ENCODE measurements at places on chromosomes 6 and 20.
A peak's percentile ranks its signal among the peaks of the same experiment; 100 is the strongest.

DNA sequence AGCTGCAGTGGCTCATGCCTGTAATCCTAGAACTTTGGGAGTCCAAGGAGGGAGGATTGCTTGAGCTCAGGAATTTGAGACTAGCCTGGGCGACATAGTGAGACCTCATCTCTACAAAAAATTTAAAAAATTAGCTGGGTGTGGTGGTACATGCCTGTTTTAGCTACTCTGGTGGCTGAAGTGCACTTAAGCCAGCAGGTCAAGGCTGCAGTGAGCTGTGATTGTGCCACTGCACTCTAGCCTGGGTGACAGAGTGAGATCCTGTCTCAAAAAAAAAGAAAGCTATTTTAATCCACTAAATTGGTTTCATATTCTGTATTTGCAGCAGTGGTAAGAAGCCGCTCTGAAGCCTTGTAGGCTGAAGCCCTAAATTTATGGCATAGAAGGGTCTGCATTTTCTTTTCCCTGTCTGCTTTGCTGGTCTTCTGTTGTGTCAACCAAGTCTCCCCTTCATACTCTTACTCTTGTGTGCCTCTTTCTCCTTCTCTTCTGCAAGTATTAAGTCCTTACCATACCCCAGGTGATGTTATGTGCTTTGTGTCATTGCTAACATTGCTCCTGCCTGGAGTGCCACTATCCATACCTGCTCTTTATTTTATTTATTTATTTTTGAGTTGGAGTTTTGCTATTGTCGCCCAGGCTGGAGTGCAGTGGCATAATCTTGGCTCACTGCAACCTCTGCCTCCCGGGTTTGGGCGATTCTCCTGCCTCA lies 70.9 kb downstream of the MYO6 start:
- no peak for DNase-seq

DNA sequence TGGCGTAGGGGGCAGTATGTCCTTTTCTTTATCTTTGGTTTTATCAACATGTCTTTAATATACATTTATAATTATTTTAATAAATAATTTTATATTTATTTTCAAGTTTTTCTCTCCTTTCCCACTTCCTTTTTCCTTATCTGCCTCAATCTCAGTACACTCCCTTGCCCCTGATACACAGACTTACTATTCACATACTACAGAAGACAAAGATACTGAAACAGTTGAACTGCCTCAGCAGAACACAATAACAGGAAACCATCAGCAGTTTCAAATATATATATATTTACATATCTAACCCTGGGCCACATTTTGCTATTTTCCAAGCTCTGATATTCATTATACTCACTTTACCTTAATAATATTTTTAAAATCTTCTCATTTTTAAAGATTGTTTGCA lies 19.8 kb downstream of the IBTK start:
- no peak for DNase-seq

GRCh38 chr20:43536817-43537440 lies 21.9 kb upstream of the SGK2 start:
- no peak for DNase-seq

DNA sequence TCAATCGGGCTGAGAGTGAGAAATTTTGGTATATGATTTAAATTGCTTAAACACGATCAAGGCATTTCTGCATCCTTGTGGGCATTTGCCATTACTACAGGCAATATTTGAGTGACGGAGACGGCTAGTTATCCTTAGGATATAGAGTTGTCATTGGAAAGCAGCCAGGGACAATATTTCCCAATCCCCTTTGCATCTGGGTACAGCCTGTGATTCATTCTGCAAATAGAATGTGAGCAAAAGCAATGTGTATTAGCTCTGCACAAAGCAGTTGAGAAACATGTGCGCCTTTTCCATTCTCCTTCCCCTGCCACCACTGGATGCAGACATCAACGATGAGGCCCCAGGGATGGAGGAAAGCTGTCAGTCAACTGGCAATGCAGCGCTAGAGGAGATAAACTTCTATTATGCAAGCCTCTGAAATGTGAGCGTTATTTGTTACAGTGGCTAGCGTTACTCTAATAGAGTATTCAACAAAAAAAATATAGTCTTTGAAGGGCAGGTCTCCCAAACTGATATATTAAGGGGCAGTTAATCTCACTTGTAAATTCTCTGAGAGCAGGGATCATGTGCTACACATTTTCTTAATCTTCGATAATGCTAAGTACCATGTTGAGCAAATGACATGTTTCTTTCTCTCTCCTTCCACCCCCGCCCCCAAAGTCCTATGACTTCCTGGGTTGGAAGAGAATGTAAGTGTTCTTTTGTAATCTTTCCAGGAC lies 37.1 kb upstream of the NCOA3 start:
- no peak for DNase-seq

DNA sequence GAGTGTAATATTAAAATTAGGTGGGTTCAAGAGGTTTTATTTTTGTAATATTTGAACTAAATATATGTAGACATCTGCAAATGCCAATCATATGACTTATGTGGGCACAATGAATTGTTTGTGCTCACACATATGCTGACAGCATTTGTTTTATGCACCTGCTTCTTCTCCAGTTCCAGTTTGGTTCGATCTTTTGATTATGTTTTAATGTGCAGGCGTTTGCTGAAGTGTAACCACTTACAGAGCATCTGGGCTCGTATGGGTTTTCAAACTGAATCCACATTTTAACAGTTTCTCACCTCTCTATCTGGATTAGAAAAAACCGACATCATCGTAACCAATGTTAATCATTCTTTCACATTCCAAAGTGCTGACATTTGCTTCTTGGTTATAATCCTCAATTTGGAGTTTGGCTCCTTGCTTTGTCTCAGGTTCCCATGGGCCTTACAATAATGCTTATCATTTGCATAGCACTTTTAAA lies 129.1 kb upstream of the SPACA1 start:
- DNase-seq, result no peak

GRCh38 chr20:51216850-51217249 lies 193.9 kb upstream of the KCNG1 start:
- DNase-seq, result no peak

DNA sequence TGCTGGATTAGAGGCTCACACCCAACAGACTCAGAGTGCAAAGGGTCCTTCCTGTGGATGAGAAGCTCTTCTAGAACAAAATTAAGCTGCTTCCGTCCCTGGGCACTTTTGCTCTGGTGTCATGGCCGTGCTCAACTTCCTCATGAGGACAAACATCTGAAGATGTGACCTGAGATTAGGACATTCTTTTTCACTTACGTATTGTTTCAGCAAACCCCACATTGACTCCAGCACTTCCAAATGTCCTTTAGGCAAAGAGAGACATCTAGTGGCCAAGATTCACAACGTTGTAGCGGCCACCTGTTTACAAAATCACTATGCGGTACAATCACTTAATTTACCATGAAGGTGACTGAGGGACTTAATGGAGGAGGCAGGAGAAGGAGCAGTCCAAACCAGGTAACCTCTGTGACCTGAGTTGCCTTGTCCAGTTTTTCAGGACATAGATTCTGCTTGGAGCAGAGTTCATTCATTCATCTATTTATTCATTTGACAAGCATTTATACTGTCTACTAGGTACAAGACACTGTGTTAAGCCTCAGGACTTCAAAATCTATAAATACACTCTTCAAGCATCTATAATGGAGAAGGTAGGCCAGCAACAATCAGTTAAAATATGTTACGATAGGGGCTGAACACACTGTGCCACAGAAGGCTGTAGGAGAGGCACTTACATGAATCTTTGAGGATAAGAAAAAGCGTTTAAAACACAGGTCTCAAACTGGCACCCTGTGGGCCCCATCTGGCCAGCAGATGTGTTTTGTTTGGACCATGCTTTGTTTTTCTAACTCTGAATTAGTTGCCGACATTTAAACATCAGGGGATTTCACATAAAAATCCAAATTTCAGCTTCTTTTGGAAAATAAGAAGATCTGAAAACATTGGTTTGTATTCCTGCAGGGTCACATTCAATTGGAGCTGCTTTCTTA lies 5.6 kb upstream of the ADGRF1 start:
- peak; percentile 26 for DNase-seq

DNA sequence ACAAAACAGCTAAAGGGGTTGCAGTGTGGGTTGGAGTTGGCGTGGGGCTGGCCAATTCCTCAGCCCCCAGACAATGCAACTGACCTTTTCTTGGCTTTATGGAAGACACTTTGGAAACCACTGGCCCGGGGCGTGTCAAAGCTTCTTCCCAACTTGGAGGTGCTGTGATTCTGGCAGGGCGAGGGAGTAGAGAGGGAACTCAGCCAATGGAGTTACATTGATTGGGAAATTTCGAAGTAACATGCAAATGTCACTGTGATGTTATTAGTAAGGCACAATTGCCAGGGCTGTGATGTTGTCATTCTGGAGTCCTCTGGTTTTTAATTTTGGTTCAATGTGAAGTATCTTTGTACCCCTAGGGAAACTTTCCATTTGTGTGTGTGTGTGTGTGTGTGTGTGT lies 41.5 kb upstream of the EPB41L1 start:
- DNase-seq, result no peak

- DNase-seq, result no peak
Measured at GRCh38 chr6:96330884-96331283, 190.7 kb upstream of the UFL1 start.

- peak; percentile 30 for DNase-seq
Measured at GRCh38 chr6:127547215-127547614, 28.1 kb upstream of the MTCL3 start.

DNA sequence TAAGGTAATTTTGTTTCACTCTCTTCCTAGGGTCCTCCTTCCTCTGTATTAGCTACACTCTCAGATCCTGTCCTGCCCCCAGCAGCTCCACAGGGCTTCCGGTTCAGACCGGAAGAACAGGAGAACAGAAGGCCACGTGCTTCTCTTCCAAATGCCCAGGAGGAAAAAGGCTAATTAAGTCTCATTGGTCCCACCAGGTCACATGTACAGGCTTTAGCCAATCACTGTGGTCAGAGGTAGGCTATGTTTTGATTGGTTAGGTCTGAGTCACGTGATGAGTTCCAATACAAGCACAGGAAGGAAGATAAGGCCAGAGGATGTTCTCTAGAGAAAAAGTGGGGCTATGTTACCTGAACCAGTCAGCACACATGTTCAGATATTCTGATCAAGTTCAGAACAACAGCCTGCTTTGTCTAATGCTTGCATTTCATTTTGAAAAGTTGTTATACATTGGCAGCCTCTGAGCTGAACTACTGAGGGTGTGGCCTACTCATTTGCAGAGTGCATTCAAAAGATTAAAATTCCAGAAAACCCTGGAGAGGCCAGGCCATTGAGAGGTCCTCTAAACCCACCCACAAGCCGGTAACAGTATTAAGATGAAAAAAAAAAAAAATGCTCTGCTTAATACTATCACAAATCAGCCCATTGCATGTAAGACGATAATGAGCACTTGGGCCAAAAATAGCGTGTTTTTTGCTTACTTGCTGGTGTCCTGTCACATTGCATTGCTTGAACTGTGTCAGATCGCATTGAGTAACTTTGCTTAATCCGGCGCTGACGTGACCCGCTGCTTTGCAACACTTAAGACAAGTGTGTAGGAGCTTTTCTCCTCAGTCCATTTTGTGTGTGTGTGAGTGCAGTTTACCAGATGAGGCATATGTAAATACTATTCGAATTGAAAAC lies 170.3 kb downstream of the TSHZ2 start:
- no peak for DNase-seq

DNA sequence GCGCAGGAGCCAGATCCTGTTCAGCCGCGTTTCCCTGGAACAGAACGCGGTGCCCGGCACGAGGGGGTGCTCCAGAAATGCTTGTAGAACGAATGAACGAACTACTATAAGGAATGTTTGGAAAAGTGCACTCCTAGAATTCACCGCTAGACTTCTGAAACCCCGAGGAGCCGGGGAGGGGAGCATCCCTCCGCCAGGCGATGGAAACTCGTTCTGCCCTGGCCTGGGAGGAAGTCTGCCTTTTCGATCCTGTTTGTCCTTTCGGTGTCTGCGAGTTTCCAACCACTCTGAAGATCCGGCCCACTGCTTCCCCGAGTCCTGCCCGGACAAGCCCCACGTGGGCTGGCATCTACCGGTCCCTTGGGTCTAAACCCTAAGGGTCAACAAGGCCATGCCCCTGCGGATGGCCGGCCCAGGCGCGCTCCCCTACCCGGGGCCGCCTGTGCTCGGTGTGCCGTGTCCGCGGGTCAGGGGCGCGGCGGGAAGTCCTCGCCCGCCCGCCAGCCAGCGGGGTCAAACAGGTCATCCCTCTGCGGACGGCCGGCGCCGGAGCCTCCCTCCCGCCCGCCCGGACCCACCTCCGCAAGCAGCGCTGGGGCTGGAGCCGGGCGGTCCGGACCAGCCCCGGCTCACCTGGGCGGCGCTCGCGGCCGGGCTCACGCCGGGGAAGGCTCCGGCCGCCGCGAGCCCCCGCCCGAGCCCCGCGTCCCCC lies 526 bp downstream of the SULF2 start:
- no peak for DNase-seq

GRCh38 chr6:41302638-41303037 lies 16.2 kb upstream of the TREM1 start:
- DNase-seq, result no peak

- peak; percentile 36 for DNase-seq
Measured at GRCh38 chr6:73585566-73586415, 65.0 kb upstream of the EEF1A1 start.

Data from stimulated activated CD8-positive, alpha-beta memory T cell treated with anti-CD3 and anti-CD28 coated beads, Interleukin-4, amount 100 ng/mL, for 48 hours (primary cell).